ENCODE measurements at places on chromosomes 2 and 18.

DNA sequence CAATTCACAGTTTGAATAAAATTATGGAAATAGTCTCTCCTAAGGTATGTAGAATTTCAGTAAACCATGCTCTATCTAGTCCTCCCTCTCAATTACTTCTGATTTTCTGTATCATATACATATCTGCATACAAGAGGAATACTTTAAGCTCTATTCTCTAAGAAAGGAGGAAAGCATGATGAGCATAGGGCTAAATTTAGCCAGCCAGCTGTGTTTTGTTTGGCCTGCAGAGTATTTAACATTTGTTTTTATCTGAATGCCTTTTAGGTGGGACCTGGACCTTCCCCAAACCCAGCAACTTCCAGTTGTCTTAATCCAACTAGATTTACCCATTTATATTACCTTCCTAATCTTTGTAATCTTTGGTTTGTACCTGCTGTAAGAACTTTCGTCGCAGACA is 42.2 kb upstream of the FAM117B start:
- no peak for DNase-seq

GRCh38 chr18:37565977-37566478 is 430 bp upstream of the CELF4 start:
- DNase-seq = no peak

GRCh38 chr2:1886405-1886992 is 142.2 kb upstream of the PXDN start:
- DNase-seq = peak; percentile 36

- DNase-seq = no peak
Measured at GRCh38 chr2:82657106-82657505, 1802.0 kb downstream of the SUCLG1 start.

DNA sequence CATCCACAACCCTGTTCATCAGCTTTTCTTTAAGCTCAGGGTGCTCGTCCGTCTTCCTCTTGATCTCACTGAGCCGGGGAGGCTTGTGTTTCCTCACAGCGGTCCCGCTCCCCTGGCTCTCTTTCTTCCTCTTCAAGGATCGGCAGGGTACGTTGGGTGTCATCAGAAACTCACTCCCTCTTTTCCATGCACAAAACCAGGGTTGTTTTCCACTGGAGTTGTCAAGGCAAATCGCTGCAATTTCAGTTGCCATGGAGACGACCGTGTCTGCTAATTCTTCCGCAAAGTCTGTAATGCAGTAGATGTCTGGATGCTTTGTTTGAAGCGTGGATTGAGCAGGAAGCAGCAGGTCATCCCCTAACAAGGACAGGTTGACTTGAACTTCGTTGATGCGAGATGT is 146.4 kb downstream of the DAW1 start:
- DNase-seq = no peak

Measured in activated T-cell treated with anti-CD3 and anti-CD28 coated beads, Interleukin-2, amount 50 U/mL, for 1 hour (primary cell).